ENCODE measurements at places on chromosomes 2 and 18.

- peak; percentile 63 for DNase-seq
These were observed 49.4 kb downstream of the CCDC102B start for GRCh38 chr18:68847219-68847837.

DNA sequence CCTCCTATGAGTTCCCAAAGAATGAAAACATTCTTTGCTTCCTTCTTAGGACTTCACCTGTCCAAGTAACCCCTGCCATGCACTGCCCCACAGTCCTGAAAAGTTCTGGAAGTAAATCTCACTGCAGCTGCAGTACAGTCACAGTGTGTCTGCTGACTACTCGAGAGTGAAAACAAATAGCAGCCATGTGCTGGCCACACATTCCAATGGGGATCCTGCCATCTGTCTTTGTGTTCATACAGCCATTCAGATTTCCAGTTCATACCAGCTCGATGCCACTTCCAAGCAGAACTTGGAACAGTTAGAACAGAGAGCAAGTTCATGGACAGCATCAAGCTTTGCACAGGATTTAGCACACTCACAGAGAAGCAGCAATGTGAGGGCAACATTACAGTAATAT is 629.9 kb upstream of the ACVR2A start:
- no peak for DNase-seq

DNA sequence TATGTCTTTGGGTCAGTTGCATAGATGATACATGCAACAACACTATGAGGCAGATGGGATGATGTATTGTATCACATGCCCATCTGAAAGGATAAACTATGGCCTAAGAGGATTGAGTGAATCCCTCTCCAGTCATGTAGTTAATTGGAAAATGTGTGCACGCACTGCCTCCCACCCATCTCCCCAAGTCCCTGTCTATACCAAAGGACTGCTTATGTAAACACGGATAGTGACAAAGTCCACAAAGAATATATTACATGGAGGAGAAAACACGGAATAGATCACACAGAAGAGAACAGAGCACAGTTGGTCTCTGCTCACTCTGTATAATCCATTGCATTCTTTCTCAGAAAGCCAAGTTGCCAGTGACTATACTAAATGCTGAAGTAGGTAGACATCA is 82.4 kb downstream of the NCKAP5 start:
- DNase-seq, result no peak

- no peak for DNase-seq
These were observed 550.6 kb upstream of the ACVR2A start for GRCh38 chr2:147293991-147294824.

DNA sequence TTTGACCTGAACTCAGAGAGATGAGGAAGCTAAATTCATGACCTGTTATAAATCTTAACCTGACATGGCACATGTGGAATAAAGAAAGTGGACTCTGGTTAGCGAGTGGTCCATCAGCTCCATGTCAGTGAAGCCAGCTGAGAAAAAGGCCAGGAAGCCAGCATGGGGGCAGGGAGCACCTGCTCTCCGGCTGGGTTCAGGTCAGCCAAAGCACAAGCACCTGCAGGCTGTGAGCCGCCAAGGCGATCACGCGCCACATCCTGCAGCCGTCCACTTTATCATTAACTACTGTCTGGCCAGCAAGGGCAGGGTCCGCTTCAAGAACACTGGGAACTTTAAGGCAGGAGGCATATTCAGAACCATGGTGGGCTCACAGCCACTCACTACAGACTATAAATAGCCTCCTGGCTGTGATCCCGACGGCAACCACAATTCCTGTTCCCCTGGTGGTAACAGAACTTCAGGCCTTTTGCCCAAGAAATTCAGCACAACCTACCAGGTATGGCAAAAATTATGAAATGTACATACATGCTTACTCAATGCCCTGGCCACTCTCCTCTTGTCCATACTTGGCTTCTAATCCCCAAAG is 35.5 kb downstream of the ACVR1 start:
- DNase-seq, result peak; percentile 39

DNA sequence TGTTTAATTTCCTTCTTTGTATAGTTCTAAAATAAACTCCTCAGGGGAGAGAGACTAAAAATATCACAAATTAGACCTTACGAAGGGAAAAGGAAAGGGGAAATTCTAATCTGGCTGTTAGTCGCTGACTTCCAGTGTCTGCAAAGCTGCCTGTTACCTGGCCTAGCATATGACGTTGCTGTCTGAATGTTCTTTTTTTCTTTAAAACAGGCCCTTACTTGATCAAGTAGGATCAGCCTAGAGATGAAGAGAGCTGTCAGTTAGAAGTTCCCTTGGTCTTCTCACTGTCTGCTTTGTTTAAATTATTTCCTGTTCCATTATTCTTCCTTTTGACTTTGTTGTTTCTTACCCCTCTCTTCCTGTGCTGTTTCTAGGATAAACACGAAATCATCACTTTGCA is 11.2 kb downstream of the NCK2 start:
- DNase-seq, result no peak

GRCh38 chr2:239673641-239674040 is 272.8 kb upstream of the HDAC4 start:
- DNase-seq, result no peak

DNA sequence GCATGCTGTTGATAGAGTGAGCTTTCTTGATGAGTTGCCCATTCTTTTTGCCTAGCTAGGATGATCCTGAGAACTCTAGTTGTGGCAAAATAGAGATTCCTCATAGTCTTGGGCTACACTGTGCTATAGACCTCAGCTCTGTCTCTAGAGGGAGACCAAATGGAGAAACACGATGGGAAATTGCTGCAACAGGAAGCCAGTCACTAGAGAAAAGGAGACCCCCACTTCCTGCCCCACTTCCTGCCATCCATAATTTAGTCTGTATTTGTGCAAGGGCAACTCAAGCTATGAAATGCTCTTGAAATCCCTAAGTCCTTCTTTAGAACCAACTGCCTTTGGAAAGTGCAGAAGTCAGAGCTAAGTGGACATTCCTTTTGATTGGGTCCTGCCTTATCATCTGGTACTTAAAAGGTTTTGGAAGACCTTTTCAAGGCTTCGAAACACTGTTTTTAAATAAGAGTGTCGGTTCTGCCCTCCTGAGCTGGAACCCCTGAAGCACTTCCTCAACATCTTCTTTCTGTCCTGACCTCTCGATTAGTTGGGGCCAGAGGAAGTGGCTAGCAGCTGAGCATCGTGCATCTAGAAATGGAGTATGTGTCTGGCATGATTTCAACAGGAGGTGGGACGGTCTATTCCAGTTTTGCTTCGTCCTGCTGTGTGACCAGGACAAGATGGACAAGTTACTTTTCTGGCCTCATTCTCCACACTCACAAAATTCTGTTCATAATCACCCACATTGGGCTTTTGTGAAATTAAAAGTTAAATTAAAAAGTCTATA is 8.6 kb upstream of the KCNE4 start:
- DNase-seq, result no peak

- no peak for DNase-seq
These were observed 68.7 kb upstream of the MC2R start for GRCh38 chr18:13984080-13984479.

DNA sequence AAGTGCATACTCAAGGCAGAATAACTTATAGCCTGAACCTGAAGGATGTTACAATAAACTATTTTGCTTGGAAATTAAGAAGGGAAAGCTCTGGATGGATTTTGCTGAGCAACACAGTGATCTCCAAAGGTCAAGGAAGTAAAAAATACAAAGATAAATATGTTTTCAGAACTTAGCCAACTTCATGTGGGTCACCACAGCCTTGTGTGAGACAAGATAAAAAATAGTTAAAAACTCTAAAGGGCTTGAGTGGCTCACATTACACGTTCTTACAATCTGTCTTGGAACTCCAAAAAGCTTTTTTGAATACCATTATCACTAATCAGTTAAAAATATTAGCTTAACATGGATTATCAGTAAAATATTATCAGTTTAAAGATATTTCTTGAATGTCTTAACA is 28.9 kb upstream of the MTX2 start:
- DNase-seq, result no peak

GRCh38 chr2:130372833-130373807 is 17.3 kb downstream of the PTPN18 start:
- no peak for DNase-seq

GRCh38 chr2:40093021-40093675 is 314.1 kb upstream of the THUMPD2 start:
- peak; percentile 54 for DNase-seq

DNA sequence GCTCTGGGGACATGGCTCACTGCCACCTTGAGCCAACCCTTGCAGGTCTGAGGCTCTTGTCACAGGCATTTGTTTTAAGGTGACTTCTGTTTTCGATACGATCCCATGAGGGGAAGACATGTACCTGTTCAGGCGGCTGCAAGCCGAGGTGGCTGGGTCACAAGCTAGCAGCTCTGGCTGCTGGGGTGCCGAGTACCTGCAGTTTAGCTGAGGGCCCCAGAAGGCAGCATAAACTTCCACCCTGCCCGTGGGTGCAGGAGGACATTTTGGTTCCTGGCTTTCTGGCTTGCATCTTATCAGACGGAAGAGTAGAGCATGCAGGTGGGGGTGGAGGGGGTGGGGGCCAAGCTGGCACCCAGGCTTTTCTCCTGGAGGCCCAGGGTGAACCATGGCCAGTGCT is 28.4 kb downstream of the COA5 start:
- DNase-seq, result no peak

GRCh38 chr2:47035615-47036488 is 119.3 kb downstream of the STPG4 start:
- no peak for DNase-seq

DNA sequence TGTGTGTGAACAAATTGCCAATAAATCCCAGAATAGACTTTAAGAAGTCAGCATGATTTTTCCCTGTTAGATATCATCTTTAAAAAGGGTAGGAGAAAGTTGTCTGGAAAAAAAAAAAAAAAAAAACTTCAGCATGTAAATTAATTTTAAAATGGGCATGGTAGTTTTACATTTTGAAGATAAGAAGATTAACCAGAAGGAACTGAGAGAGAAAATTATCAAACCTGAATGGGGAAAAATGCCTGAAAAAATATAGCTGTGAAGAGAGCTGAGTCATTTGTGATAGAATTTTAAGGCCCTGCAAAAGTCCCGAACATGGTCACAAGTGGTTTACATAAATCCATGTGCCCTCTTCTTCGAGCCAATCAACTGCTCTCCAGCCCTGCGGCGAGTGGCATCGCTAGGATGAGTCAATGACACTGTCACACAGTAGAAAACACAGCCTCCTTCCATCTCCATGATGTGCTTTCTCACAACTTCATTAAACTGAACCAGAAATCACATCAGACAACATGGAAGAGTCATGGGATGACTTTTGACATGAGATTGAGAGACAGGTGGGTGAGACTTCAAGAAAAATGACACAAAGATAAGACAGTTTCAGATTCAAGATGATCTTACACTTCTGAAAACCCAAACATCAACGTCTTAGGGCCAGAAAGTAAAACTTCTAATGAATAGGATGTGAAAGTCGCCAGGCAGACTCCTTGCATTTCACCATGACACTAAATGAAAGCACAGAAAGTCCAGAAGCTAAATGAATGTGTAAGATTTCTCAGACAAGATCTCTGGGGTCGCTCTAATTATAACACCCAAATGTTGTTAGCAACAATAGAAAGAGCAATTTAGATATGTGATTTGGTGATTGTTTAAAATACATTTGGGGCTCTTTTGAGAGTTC is 273.0 kb upstream of the ID2 start:
- no peak for DNase-seq

GRCh38 chr2:175097297-175097696 is 70.7 kb downstream of the ATF2 start:
- DNase-seq, result peak; percentile 97

- peak; percentile 71 for DNase-seq
These were observed 59.2 kb upstream of the PEX13 start for GRCh38 chr2:60958361-60958760.

- no peak for DNase-seq
These were observed 48.5 kb downstream of the LPIN2 start for GRCh38 chr18:2964361-2965010.

DNA sequence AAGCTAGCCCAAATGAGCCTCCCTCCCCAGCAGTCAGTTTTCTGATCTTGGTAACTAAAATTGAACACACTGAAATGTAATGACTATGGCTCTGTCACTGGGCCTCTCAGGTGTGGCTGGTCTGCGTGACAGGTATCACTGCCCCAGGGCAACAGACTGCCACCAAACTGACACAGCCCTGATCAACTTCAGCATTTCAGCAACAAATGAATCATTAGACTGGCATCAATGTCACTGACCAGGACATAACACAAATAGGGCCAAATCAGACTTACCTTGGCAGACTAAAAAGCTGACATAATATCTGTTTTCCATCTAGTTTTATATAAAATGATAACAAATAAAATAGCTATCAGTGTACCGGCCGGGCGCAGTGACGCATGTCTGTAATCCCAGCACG is 290.8 kb upstream of the CHAC2 start:
- DNase-seq, result no peak

DNA sequence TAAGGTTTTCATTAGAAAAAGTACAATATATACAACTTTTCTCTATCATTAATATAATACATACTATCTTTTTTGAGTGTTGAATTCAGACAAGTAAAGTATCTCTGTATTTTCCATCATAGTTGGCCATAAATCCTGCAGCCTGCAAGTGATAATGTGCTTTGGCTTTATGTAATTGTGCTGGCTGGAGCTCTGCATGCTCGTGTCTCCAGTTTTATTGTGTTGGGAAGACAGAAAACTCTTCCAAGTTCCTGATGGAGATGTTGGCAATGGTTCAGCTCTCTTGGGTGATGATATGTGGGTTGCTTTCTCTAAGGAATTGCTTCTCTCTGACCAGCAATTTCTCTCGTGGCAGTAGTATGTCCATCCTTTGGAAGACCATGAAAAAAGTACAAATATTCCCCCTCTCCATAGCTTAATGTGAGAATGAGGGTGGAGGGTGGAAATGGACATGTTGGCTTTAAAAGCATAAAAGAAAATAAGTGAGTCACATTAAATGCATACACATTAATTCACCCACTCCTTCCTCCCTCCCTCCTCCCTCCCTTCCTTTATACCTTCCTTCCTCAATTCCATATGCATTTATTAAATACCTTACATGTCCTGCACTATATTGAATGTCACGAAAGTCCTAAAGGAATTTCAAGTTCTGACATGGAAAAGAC is 344.2 kb downstream of the MTX2 start:
- DNase-seq, result no peak

GRCh38 chr2:240919161-240919781 is 13.1 kb downstream of the CROCC2 start:
- no peak for DNase-seq

DNA sequence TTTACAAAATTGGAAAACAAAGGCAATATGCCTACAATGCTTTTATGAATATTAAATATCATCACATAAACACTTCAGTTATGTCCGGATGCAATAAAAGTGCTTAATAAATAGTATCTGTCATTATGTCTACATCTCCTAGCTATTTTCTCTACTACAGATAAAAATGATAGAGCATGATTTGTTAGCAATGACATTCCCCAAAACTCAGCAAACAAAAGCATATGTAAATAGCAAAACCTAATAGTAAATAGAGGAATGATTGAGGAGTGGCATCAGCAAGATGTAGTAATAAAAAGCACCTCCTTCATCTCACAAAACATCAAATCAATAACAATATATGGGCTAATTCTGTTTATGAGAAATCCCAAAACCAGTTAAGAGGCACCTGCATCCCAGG is 46.5 kb upstream of the COL5A2 start:
- DNase-seq, result no peak

- no peak for DNase-seq
These were observed 3.7 kb upstream of the SP100 start for GRCh38 chr2:230412371-230412711.

- DNase-seq, result no peak
These were observed 493 bp downstream of the UCN start for GRCh38 chr2:27307545-27308358.

- DNase-seq, result no peak
These were observed 265.7 kb downstream of the MTX2 start for GRCh38 chr2:176534798-176535466.
